ENCODE measurements at places on chromosomes 6 and 20.

GRCh38 chr6:33428224-33428965, 8.5 kb downstream of the SYNGAP1 start:
- DNase-seq, result no peak

DNA sequence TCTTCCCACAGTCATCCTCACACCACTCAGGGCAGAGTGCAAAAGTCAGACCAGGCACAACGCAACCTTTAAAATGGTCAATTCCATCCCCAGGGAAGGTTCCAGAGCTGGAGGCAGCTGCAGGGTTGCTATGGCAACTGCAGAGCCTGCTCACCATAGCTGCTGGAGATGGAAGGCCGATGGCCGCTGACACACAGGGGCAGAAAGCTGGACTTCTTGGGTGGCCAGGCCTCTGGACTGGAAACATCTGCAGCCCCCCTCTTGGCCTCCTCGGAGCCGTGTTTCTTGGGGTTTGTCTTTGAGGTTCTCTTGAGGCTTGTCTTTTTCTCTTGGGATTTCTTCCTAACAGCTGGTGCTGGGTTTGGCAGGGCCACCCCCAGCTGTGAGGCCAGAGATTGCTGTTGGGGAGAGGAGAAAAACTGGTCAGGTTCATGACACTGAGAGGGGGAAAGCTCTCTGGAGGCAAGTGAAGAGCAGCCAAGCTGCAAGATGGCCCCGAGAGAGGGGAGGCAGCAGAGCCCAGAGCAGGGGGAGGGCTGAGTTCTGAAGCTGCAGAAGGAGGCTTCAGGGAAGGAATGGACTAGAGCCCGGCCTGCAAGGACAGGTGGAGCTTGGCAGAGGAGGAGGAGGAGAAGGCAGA, 10.2 kb downstream of the BNIP5 start:
- DNase-seq, result peak; percentile 87

DNA sequence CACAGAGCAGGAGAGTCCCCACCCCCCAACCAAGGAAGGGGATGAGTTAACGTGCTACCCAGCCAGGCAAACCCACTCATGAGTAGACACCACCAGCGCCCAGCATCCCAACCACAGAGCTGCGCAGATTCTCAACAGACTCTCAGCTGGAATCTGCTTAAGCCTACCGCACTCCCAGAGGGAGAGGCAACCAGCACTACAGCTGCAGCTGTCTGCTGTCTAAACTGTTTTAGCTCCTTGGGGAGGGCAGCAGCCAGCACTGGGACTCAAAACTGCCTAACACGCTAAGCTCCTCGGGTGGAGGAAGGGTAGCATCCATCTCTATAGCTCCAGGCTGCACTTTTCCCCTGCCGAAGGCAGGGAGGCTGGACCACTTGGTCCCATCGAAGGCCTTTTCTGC, 539.8 kb downstream of the EPHA7 start:
- no peak for DNase-seq

DNA sequence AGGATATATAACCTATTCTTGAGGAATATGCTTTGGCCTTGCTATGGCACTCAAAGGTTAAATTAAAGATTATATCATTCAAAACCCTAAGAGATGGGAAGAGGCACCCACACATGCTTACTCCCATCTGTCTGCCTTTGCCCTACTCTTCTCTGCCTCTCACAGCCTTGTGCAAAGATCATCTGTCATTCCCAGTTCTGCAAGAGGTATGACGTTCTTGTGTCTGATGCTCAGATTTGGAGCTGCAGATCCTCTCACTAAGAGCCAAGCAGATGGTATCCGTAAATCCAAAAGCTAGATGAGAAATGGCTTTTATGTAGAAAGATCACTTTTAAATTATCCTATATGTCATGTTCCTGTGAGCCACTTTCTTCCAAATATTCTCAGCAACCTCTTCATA, 112.0 kb downstream of the GPR63 start:
- no peak for DNase-seq
